Sigmoid colon (tissue), 7 donors: ENCODE measurements at places on chromosomes 4 and X. TPM values are rescaled to one million over a fixed set of nuclear protein-coding genes. Genes with fewer than 3 reads are reported as not detected.

GRCh38 chr4:6769989-6770420 is 12.5 kb upstream of the KIAA0232 start:
- DNase-seq, result peak; percentile 33

DNA sequence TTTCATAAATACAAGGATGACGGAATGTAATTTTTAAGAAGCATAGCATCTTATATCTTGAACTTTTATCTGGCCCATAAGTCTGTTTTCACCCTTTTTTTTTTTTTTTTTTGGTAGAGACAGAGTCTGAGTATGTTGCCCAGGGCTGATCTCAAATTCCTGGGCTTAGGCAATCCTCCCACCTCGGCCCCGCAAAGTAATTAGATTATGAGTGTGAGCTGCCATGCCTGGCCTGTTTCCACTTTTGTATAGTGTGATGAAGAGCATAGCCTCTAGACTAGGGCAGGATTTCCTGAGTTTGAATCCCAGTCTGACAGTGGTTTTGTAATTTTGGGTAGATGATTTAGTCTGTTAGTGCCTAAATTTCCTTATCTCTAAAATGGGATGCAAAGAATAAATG is 11.0 kb downstream of the STIM2 start:
- no peak for DNase-seq

- DNase-seq, result no peak
These were observed 26.0 kb downstream of the TBC1D19 start for GRCh38 chr4:26609868-26610267.

GRCh38 chr4:153081006-153081580 is 123.2 kb upstream of the TRIM2 start:
- DNase-seq, result no peak

TKTL1 gene
- total RNA-seq, result not detected

RTL9 gene
- not detected for total RNA-seq

SLC6A14 gene
- not detected for total RNA-seq

SAGE1 gene
- total RNA-seq, result not detected

DNA sequence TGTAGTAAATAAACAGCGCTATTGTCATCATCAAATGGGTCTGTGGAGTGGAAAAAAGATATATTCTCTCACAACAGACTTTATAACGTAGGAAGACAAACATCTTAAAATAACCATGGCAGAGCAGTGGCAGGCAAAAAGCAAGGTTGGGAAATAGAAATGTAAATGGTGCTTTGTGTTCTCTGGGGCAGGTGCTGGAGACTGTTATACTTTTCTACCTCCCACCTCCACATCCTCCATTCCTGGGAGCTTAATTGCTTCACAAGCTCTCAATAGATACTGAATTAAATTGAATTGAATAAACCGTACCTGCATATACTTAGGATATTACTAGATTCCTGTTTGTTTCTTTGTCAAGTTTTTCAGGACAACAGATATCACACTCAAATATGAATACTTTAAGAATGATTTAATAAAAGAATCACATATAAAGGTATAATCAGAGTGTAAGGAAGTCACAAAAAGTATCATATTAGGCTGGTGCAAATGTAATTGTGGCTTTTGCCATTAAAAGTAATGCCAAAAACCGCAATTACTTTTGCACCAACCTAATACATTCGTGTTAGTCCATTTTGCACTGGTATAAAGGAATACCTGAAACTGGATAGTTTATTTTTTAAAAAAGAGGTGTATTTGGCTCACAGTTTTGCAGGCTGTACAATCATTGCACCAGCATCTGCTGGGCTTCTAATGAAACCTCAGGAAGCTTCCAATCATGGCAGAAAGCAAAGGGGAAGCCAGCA is 367.3 kb downstream of the GRIA2 start:
- no peak for DNase-seq

- DNase-seq, result no peak
These were observed 66.7 kb upstream of the NDUFC1 start for GRCh38 chr4:139368998-139369397.

DNA sequence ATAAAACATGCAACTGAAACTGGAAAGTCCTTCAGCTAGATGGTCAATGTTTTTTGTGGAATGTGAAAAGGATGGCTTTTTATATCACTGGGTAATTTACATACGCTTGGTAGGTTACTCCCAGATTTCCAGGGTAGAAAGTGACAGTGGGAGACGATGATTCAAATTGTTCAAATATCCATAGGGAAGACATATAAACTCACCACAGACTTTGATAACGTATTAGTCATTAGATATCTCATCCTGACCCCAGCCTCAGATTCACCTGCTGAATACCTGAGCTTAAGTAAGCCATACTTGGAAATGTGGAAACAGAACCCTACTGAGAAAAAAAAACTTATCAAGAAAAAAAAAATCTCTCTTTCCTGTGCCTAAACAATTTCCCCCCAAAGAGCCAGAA is 169.4 kb downstream of the ZNF674 start:
- no peak for DNase-seq
